ENCODE measurements at places on chromosomes 6 and 20.

GRCh38 chr6:28776269-28777146, 147.3 kb downstream of the TRIM27 start:
- DNase-seq: no peak

DNA sequence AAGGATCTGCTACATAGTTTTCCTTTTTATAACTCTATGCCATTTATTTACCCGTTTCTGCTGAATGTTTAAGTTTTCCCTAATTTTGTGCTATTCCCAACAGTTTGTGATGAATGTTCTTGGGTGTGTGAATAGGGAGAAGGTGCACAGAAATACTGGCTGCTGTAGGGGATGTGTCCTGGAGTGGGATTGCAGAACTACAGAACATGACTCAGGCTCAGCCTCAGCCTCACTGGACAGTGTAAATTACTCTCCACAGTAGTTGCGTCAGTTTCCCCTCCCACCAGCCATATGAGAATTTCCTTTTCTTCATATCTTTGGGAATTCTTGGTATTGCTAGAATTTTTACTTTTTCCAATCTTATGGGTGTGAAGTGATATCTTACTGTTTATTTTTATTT, 57.0 kb downstream of the SLX4IP start:
- DNase-seq: no peak

GRCh38 chr6:127299522-127300240, 33.0 kb downstream of the RNF146 start:
- DNase-seq: peak; percentile 2

DNA sequence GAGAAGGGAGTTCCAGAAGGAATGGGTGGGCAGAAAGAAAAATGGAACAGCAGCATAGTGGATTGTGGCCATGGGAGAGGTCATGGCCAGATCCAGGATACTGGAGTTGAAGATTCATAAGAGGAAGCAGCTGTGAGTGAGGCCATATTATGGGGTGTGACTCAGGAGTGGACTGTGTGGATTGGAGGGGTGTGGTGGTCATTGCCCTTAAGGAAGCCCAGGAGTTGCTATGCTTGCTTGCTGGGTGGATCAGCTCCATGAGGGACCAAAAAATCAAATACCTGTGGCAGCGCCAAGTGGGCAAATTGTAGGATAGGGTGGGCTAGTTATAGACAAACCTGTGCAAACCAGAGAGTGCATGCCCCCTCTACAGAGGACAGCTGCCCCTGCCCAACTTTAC, 18.3 kb downstream of the LRRC1 start:
- DNase-seq: no peak

DNA sequence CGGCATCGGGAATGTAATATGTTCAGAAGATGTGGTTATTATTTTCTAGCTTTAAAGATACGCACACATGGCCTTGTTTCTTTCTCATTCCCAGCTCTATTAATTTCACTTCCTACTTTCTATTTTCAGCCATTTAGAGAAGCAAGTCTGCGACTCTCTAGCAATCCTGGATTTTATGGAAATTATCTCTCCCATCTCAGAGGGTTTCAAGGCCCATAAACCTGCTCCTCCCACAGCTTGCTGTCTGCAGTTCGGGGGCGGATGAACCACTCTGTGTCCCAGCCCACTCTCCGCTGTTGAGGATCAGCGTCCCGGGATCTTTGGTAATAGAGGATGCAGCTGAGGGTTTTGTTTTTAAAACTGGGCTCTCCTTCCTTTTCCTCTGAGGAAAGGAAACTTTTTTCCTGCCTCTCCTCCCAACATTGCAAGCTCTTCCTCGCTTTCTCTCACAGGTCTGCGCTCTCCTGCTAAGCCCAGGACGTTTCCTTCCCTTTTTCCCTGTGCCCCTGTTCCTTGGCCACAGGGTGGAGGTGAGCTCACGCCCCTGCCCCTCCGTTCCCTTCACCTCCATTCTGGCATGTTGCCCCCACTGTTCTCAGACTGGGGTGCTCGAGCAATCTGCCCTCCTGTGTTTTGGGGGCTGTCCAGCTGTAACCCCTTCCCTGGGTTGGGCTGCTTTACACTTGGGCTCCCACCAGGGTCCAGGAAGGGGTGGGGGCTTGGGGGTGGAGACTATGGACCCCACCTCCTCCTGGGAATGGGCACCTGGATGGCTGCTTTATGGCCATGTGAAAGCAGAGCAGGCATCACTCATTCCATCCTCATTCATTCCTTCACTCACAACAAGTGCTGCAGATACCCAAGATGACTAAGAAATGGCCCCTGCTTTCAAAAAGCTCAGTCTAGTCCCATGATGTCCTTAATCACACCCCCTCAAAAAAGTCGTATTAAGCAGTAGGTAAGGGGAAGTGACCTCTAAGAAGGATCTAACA, 54.9 kb downstream of the ZBTB9 start:
- no peak for DNase-seq

GRCh38 chr6:168990019-168990751, 263.5 kb downstream of the THBS2 start:
- DNase-seq: no peak

DNA sequence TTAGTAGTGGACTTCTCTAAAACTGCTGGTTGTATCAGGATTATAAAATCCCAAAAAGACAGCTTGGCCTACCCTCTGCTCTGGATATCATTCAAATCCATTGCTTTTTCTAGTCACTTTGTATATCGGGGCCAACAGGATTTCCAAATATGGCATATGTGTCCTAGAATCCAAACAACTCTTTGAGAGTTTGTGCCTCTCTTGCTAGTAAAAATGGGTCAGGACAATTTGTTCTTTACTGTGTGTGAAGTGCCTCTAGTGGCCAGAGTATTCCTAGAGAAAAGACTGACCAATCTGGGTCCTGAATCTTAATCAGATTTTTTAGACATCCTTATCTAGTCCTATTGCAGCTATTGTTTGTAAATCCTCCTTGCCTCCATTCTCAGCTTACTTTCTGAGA, 33.5 kb upstream of the MANEA start:
- no peak for DNase-seq

DNA sequence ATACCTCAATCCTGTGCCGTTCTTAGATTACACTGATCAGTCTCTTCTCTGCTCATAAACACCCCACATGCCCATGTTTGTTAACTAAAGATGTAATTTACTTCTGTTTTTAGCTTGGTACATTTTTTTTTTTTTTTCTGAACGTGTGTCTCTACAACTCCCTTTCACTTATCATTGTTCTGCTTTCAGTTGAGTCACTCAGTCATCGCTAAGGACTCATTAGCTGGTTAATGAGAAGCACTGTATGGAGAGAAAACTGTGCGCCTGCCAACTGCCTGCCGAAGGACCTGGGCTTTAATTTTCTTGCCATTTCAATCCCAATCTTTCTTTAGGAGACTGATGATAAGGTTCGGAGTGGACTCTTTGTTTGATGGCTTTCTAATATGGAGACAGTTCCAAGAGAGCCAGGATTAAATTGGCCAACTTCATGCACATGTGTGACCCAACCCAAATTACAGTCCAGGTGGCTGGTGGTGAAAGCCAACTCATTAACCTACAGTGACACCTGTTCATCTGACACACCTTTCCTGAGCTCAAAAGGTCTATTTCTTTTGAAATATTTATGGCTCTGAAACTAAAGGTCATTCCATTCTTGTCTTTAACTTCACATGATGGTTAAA, 334.1 kb downstream of the BCKDHB start:
- DNase-seq: no peak

GRCh38 chr6:134363323-134364039, 45.6 kb upstream of the SGK1 start:
- DNase-seq: no peak

DNA sequence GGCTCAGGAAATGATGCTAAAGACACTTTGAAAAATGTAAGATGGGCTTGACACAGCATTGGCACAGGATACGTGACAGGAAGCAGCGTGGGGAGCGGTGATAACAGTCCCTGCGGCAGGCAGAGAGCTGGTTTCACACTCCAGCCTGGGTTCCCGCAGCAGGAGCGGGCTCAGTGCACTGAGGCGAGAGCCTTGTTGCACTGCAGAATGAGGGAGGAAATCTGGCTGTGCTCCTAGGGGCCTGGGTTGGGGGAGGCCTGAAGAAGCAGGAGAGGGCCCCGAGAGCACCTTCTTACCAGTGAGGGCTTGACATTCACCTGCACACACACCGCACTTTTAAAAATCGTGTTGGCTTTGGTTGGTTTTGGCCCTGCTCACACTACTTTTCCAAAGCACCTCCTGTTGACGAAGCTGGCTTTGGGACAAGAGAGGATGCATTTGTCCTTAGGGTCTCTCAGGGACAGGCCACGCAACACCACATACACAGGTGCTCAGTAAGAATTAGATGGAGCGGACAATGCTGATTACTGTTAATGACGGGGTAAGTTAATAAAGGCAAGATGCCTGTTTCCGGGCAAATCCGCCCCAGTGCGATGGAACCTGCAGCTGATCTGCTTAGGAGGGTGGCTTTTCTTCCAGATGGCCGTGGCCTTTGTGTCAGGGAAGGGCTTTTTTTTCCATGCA, 49.4 kb upstream of the ARMC2 start:
- DNase-seq: no peak

DNA sequence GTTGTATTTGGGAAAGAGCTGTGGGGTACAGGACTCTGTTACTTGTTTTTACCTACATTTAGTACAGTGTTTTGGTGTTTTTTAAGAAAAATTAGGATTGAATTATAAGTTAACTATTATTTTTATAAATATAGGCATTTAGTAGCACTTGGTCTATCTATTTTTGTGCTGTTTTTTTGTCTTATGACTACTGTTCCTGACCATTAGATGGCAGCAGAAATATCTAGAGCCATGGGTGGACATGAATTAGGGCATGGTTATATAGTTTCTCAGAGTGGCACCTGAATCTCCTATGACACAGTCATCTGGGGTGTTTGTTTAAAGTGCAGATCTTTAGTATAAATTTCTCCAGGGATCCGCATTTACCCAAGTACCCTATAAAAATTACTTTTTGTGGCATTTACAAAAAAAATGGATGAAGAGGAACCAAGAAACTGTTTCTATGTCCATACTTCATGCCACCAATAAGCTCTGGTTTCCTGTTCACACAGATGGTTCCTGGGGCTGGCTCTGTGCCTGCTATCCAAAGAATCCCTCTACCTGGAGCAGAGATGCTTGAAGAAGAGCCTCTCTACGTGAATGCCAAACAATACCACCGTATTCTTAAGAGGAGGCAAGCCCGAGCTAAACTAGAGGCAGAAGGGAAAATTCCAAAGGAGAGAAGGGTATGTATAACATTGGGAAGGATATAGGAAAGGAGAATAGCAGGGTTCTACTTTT, 19.8 kb downstream of the NFYA start:
- DNase-seq: no peak

DNA sequence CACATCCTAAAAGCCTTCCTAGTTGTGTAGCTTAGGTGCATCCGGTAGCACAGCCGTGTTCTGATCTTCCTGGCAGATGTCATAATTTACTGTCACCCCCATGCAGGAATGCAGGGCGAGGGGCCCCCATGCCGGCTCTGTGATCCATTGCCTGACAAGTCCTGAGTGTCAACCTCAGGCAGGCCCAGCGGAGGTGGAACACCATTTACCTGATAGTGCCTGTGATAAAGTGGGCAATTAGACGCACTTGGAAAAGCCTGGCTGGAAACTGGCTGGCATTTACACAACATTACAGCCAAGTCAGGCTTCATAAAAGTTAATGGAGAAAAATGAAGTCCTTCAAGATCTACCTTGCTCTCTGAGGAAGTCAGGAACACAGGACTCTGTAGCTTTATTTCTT, 521.4 kb upstream of the JAG1 start:
- no peak for DNase-seq

DNA sequence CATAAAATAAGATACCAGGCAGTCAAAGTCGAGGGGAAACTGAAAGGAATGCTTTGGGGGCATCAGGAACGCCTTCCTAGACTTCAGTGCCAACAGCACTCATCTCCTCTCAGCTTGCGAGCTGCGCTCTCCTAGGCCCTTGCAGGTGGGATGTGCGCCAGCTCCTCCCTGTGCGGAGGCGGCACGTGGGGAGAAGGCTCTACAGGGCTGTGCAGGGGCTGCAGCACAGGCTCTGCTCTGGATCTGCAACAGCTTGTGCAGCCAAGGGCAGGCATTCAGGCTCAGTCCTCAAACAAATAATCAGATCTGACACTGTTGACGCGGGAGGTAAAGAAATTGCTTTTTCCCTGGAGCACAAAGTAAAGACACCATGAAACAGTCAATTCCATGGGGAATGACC, 144.8 kb downstream of the TTLL2 start:
- no peak for DNase-seq

GRCh38 chr6:39085129-39085797, 29.7 kb downstream of the SAYSD1 start:
- DNase-seq: no peak

GRCh38 chr6:83854001-83854501, 891 bp downstream of the RIPPLY2 start:
- no peak for DNase-seq

- DNase-seq: no peak
Measured at GRCh38 chr6:6650839-6651238, 62.3 kb downstream of the LY86 start.

GRCh38 chr6:44549516-44549915, 162.0 kb downstream of the CDC5L start:
- DNase-seq: no peak

GRCh38 chr6:69974193-69974592, 107.8 kb downstream of the COL19A1 start:
- DNase-seq: no peak

DNA sequence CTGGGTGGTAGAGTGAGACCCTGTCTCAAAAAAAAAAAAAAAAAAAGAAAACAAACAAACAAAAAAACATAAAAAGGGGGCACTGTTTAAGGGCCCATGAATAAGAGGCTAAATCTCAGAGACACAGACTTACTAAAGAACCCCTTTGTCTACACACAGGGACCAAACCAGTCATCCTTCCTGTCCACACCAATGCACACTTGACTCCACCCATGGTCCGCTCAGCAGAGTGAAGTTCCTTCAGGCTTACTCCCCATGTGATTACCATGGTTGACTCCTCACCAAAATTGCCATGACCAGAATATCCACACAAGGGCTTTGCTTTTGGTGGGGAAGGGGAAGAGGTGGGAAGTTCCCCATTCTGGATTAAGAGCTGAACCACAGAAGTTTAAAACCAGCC, 19.4 kb upstream of the REPS1 start:
- DNase-seq: no peak

DNA sequence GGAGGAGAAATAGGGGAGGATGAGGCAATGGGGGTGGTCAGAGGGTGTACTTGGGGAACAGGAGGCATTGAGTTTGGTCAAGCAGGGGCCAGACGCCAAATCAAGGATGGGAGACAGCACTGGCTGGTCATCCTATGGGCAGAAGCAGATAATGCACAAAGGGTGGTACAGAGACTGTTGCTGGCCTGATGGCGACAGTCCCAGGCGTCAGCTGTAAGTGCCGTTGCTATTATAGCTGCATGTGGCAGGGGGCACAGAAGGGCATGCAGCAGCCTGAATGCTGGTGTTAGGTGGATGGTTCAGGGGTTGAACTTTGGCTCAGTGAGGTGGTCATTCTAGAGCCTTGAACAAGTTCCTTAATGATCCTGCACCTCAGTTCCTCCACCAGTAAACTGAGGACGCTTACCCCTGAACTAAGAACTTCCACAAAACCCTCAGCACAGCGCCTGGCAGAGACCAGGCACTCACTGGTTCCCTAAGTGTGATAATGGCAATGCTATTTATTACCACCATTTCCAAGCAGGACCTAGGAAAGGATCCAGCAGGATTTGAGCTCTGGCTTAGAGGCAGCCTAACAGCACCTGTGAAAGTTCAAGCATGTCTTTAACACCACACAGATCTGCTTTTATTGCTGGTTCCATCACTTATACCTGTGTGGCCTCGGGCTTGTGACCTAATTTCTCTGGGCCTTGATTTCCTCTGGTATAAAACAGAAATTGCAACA, 162.7 kb downstream of the INSM1 start:
- DNase-seq: no peak

- no peak for DNase-seq
Measured at GRCh38 chr20:49892260-49892659, 23.1 kb downstream of the SPATA2 start.

All from GM04503 (cell line).